ENCODE measurements at places on chromosomes 6 and 20.

- DNase-seq: no peak
Measured at GRCh38 chr20:23774081-23774480, 23.3 kb upstream of the CST1 start.

DNA sequence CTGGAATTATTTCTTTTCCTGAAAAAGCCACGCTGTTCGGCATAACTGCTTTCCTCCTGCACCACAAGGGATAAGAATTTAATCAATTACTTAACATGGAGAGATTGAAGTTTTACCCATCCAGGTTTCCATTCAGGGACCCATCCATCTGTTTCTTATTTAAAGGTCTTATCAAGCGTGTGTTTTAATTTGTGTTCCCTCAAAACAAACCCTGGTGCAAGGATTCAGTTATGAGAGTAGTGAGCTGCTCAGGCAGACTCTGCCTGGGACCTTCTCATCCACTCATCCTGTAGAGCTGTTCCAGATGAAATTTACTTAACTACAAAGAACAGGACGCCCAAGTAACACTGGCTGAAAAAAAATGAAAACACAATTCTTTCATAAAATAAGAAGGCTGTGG is 97.8 kb downstream of the BANF2 start:
- no peak for DNase-seq

DNA sequence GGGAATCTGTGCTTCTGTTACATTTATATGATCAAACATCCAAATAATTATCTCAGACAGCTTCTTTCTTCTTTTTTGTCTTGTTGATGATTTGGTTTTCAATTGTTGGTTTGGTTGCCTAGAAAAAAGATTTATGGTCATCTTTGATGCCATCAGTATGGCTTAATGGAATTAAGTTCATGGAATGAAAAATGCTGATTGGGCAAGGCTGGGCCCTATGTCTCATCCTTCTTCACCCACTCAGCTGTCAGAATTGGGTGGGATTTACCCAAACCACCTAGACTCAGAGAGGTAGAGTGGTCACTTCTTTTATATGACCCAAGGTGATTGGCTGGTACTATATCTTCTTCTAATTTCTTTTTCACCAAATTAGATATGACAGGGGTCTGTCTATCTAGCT is 258.3 kb downstream of the DOK5 start:
- no peak for DNase-seq

GRCh38 chr6:67210450-67210849 is 1424.6 kb upstream of the ADGRB3 start:
- peak; percentile 16 for DNase-seq

GRCh38 chr20:58880441-58880840 is 27.9 kb downstream of the GNAS start:
- DNase-seq: no peak

DNA sequence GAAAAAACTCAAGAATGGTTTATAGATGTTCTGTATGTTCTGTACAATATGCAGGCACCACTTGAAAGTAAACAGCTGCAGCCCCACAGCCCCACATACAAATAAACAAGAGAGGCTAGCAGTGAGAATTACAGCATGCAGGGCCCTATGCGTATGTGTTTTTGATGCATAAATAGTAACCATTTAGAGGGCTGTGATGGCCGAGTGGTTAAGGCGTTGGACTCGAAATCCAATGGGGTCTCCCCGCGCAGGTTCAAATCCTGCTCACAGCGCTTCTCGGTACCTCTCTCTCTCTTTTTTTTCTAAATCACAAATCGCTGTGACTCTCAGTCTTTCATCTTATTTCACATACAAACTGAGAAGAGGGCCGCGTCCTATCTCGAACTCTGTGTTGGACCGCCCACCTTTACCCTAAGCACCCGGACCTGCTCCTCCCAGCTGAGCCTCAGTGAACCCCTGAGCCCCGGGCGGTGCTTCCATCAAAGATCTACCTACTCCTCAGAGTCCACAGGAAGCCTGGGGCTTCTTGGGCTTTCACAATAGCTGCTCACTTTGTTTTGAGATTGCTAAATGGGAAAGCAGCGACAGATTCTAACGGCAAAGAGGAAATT is 37.7 kb upstream of the PRSS16 start:
- DNase-seq: no peak

- DNase-seq: no peak
Measured at GRCh38 chr6:164693944-164694343, 615.5 kb downstream of the C6orf118 start.

DNA sequence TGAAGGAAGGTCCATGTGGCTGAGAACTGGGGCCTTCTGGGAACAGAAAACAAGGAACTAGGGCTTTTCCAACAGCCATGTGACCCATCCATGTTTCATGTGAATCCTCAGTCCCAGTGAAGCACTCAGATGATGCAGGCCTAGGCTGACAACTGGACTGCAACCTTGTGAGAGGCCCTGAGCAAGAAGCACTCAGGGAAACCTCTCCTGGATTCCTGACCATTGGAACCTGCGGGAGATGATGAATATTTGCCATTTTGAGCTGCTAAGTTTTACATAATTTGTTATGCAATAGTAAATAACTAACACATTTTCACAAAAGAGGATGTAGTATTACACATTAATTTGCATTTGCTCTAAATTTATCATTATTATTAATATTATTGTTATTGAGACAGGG is 38.4 kb upstream of the HLA-G start:
- DNase-seq: no peak

GRCh38 chr20:53617791-53618489 is 24.3 kb upstream of the ZNF217 start:
- DNase-seq: no peak

DNA sequence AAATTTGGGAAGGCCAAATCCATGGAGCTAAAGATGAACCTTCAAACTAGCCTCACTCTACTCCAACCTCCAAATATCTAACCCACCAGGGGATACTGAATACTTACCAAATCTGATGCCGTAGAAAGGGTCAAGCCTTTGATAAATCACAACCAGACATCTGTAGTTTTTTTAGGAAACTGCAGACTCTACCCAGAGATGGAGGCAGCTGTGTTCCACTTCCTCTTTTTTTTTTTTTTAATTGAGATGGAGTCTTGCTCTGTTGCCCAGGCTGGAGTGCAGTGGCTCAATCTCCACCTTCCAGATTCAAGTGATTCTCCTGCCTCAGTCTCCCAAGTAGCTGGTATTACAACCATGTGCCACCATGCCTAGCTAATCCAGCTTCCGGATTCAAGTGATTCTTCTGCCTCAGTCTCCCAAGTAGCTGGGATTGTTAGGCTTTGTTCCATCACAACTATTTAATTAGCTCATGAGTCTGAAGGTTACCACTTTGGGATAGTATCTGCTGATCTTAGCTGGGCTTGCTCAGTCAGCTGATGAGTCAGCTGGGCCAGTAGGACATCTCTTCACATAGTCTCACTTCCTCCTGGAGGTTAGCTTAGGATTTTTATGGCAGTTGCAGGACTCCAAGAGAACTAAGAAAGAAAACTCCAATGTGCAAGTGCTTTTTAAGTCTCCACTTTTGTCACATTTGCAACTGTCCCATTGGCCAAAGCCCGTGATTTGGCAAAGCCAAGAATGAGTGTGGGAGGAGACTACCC is 13.3 kb downstream of the FRK start:
- DNase-seq: peak; percentile 12

GRCh38 chr20:20462185-20462584 is 94.3 kb downstream of the INSM1 start:
- no peak for DNase-seq

Measured in fibroblast of skin of back (primary cell).